NCI-H1092 (cell line): ENCODE measurements at places on chromosomes 5 and 9.

- DNase-seq = no peak
These were observed 240.0 kb upstream of the SLC24A2 start for GRCh38 chr9:20028849-20029231.

DNA sequence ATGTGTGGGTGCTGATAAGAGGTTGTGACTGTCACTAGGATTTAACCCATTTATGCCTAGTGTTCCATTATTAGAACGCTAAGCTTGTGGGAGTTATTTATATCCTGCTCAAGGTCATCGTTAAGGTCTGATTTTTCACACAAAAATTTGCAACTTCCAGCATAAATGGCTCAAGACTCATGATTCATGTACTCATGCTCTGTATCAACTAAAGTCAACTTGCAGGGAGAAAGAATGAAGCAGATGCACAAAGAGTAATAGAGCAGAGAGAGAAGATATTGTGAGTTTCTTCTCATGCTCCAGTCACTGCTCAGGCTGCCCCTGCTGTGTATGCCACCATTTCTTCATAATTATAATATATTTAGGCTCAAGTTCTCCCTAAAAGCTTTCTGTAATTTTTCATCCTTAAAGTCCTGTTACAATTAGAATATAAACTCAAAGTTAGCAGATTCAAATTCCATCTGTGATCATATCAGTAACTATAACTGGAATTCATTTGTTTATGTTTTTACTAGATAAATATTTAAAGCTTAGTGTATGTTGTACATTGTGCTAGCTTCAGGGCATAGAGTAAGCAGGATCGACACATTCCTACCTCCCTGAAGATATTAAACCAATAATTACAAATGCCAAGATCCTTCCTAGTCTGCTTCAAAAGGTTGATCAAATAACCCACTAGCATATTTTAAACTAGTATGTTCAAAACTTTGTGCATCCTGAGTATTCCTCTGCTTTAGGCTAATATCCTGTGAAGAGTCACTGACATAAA is 136.7 kb downstream of the NUDT12 start:
- no peak for DNase-seq

- no peak for DNase-seq
These were observed 3.2 kb upstream of the NUP214 start for GRCh38 chr9:131122158-131122557.

DNA sequence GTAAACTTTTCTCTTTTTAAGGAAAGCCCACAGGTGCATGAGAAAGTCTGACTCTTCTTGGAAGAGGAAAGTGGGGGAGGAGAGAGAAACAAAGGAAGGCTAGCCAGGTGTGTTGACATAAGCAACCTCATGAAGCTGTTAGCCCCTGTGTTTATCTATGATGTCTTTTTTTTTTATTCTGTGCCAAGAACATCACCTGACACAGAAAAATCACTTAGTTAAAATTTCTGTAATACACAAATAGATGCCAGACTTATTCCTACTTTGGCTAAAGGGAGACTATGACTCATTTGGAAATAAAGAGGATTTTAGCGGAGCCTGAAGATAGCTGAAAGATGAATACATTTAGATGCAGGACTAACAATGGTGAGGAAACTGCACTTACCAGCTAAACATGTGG is 58.3 kb downstream of the BAAT start:
- DNase-seq = peak; percentile 67

- peak; percentile 49 for DNase-seq
These were observed 66.8 kb downstream of the MAMDC2 start for GRCh38 chr9:70110194-70111041.

GRCh38 chr9:131095666-131096268 is 564 bp upstream of the AIF1L start:
- no peak for DNase-seq

- DNase-seq = no peak
These were observed 176.9 kb downstream of the PALM2AKAP2 start for GRCh38 chr9:109956717-109957440.
